NCI-H1105 (cell line): ENCODE measurements at places on chromosomes 5 and 9.

DNA sequence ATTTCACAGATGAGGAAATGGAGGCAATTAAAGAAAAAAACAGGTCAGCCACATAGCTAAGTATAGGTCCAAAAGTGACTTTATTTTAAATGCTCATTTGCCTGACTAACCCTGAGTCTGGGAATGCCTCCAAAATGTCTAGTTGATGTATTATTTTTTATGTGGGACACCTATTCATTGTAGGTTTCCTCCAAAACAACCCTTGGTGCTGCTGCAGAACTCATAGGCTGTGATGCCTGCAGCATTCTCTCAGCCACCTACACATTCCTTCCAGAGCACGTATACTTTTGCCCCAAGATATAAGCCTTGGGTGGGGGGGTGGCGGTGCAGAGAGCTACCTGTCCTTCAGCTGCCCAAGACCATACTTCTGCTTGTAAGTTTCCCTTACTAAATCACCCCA lies 77.4 kb downstream of the MSX2 start:
- no peak for DNase-seq

- no peak for DNase-seq
These were observed 613.2 kb downstream of the TLE1 start for GRCh38 chr9:81076131-81076530.

GRCh38 chr5:103410172-103410571 lies 151.6 kb downstream of the MACIR start:
- DNase-seq, result no peak

DNA sequence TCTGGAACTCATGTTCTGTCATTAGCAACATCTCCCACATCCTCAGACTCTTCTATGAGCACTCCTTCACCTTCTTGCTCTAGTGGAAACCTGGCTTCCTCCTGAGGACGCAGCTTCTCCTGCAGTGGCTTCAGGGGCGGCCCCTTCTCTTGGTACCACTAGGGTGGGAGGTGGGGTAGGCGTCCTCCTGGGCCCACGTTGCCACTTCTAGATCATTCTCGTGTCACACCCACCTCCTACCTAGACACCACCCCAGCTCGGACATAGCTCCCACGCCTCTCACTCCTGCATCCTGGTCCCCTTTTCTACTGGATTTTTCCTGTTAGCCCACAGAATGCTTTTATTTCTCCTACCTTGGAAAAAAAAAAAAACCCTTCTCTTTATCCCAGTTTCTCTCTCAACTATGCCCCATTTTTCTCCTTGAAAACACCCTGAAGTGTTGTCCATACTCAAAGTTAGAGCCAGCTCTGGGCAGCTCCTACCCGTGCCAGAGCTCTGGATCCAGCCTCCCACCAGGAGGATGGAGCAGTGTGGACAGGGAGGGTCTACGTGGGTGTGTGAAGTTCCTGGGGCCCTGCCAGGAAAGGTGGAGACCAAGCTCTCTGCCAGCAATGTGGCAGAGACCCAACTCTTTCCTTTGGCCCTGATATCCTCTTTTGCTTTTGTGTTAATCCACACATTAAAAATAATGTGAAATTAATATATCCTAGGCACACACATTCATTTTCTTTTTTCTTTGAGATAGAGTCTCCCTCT lies 179.2 kb downstream of the HSPA4 start:
- DNase-seq, result no peak

DNA sequence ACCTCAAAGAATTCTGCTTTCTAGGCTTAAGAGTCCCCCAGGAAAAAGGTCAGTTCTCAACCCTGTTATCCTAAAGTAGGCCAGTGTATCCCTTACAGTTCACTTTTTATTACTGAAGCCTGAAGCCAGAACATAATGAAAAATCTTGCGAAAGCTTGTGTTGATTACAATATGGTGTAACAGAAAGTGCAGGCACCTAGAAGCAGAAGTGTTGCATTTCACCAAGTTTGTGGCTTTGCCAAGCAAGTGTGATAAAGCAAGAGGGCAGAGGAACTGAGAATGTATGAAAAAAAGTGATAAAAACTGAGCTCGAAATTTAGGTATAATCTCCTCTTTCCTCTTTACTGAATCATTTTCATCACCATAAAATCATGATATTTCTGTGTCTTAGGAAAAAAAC lies 26.2 kb downstream of the AGTPBP1 start:
- DNase-seq, result no peak

DNA sequence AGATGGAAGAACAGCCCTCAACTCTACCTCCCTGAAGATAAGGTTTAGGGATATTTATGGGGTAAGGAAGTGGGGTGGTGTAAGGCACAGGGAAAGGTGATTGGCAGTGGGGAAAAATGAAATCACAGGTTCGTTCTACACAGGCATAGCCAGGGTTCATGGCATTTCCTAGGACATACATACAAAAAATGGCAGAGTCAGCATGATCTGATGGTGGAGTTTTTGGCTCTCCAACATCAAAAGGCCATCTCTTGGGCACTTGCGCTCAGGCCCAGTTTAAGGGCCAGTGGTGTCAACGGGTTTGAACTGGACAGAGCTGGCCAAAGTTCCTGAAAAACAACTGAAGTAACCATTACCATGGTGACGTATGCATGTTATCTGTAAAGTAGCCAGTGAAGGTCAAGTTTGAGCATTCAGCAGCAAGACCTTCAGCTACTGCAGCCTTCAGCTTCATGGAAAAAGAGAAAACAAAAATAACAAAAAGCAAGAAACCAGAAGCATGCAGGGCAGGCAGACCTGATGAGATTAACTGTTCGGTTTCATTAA lies 92.8 kb downstream of the SMARCA2 start:
- no peak for DNase-seq

GRCh38 chr5:72541501-72542225 lies 34.5 kb upstream of the ZNF366 start:
- DNase-seq, result no peak
